ENCODE measurements at places on chromosomes 3 and 15.

GRCh38 chr3:126339466-126339865 lies 17.7 kb downstream of the KLF15 start:
- DNase-seq, result no peak

DNA sequence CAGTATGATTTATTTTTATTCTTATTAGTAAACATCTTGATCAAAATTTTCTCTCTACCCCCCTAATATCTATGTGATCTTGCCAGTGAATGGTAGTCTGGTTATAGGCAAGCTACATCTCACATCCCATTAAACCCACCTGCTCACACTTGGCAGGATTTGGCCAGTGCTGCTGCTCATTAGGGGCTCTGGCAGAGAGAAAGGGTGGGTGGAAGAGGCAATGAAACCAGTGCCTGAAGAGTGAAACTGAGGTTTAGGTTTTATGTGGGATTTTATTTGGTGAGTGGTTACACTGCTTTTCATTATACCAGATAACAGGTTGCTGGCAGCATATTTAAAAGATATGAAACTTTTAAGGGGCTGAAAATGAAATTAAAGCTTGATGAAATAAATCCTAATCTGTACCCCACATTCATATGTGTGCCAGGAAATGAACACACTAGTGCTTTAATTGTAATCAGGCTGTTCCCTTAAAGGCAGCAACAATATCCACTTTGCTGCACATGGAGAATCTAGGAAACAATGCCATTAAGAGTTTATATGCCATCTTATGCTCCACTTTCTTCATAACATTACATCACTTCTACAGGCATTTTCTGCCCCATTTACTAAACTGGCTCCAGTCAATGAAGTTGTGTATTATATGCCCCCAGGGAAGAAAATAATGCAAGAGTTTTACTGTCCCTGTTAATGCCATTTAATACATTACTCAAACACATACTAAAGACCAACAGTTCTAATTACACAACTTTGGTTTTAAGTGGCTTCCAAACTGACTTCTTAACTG lies 688.7 kb downstream of the MECOM start:
- DNase-seq, result no peak

- no peak for DNase-seq
Measured at GRCh38 chr3:129622226-129622874, 15.9 kb upstream of the PLXND1 start.

- DNase-seq, result no peak
Measured at GRCh38 chr3:17589888-17590287, 152.5 kb downstream of the TBC1D5 start.

GRCh38 chr3:14688525-14688924 lies 13.6 kb downstream of the C3orf20 start:
- DNase-seq, result no peak

- DNase-seq, result no peak
Measured at GRCh38 chr15:67998599-67999133, 55.4 kb upstream of the PIAS1 start.

DNA sequence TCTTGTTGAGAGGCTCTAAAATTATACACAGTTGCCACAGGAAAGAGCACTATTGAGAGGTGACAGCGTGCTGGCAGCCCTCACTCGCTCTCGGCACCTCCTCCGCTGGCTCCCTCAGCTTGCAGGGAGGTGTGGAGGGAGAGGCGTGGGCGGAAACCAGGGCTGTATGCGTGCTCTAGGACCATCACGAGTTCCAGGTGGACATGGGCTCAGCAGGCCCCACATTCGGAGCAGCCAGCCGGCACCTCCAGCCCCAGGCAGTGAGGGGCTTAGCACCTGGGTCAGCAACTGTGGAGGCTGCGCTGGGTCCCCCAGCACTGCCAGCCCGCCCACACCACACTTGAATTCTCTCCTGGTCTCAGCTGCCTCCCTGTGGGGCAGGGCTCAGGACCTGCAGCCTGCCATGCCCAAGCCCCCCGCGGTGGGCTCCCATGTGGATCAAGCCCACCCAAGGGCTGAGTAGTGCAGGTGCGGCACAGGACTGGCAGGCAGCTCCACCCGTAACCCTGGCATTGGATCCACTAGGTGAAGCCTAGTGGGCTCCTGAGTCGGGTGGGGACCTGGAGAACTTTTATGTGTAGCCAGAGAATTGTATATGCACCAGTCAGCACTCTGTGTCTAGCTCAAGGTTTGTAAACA lies 460.6 kb upstream of the ALCAM start:
- no peak for DNase-seq

DNA sequence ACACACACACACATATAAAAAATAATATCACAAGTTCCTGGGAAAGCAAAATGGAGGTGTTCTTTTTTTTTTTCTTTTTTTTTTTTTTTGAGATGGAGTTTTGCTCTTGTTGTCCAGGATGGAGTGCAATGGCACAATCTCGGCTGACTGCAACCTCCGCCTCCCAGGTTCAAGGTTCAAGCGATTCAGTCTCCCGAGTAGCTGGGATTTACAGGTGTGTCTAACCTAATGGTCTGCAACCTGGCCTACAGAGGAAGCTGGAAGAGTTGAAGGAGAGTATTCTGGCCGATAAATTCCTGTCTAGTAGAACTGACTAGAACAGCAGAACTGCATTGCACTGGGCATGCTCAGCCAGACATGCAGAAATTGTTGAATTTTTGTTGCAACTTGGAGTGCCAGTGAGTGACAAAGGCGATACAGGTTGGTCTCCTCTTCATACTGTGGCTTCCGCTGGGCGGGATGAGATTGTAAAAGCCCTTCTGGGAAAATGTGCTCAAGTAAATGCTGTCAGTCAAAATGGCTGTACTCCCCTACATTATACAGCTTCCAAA lies 22.4 kb upstream of the EIF4A2 start:
- DNase-seq, result no peak

GRCh38 chr3:81390796-81391195 lies 370.6 kb downstream of the GBE1 start:
- DNase-seq, result no peak

DNA sequence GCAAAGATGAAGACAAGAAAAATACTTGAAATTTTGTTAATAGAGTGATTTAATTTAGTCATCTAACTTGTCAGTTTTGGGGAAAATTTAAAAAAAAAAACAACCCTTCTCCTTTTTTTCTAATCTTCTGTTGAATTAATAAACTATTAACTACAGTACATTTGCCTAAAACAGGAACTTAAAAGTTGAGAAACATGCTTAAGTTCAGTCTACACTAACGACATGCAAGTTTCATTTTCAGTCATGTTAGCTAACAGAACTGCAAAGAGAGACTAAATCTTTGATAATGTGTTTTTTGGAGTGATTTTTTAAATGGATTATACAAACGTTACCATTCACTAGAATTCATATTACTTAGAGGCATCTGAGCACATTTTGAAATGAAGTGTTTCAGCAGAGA lies 71.9 kb upstream of the MBNL1 start:
- DNase-seq, result no peak

DNA sequence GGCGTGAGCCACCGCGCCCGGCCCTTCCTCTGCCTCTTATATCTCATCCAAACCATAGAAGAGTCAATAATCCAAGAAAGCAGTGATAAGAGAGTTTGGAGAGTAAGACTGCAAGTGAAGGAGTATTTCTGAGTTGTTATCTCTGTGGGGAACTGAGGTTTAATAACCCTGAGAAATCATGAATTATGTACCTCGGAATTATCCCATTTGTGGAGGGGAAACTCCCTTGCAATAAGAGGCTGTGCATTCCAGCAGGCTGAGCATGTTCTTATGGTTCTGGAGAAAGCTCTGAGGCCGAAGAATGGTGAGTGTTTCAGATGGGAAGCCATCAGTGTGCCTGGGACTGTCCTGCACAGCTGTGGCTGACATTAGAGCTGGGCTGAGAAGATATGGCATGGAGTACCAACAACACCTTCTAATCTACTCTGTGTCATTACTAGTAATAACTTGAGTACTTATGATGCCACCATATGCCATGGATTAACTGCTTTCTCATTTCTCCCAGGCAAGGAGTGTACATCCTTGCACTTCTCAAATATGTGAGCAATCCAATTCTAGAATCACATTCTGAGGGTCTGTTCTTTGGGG lies 31.4 kb upstream of the NOX5 start:
- DNase-seq, result no peak

- DNase-seq, result no peak
Measured at GRCh38 chr15:71331173-71331572, 215.9 kb downstream of the THSD4 start.

GRCh38 chr3:49900491-49901153 lies 3.1 kb downstream of the MST1R start:
- no peak for DNase-seq

- DNase-seq, result no peak
Measured at GRCh38 chr15:84037301-84037700, 198.3 kb upstream of the GOLGA6L4 start.

GRCh38 chr3:4776980-4777581 lies 202.2 kb upstream of the BHLHE40 start:
- no peak for DNase-seq

DNA sequence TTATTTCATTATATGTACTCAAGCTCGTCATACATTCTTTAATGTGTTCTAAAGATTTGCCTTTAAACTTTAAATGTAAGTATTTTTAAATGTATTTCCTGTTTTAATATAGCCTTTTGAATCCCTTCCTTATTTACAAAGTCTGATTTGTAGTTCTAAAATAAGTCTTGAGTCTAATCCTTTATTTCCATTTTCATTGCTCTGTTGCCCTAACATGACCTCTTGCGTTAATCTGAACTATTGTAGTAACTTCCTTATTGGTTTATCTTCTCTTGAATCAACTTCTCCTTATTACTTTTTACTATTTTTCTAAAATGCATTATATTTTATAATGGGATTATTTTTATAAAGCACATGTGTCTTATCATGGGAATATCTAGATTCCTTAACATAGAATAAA lies 24.0 kb downstream of the KNL1 start:
- DNase-seq, result no peak
